Urinary bladder (tissue), 4 donors: ENCODE measurements at places on chromosomes 3 and 15. TPM values are rescaled to one million over a fixed set of nuclear protein-coding genes. Genes with fewer than 3 reads are reported as not detected.

ROBO2 gene
- 38.1 TPM for total RNA-seq

C3orf22 gene
- total RNA-seq = not detected

SNX33 gene
- 11.1 TPM for total RNA-seq

ASB14 gene
- total RNA-seq = 0.21 TPM

SCAANT1 gene
- total RNA-seq = not detected

SLC24A5 gene
- 0.26 TPM for total RNA-seq

CFAP100 gene
- total RNA-seq = not detected

PLXNB1 gene
- 22.7 TPM for total RNA-seq

NEK10 gene
- 7.5 TPM for total RNA-seq

SEMA5B gene
- 10.8 TPM for total RNA-seq

EXD1 gene
- not detected for total RNA-seq

CD96 gene
- total RNA-seq = 7.6 TPM

KLHL40 gene
- total RNA-seq = 3.5 TPM

IQCF5 gene
- not detected for total RNA-seq

FGD5 gene
- 25.7 TPM for total RNA-seq

PRR20G gene
- not detected for total RNA-seq

ZNF660 gene
- 12.9 TPM for total RNA-seq

- DNase-seq = no peak
These were observed 107.2 kb upstream of the RGMA start for GRCh38 chr15:93196135-93196670.

GRCh38 chr3:190205739-190206138 is 85.0 kb upstream of the P3H2 start:
- no peak for DNase-seq

DNA sequence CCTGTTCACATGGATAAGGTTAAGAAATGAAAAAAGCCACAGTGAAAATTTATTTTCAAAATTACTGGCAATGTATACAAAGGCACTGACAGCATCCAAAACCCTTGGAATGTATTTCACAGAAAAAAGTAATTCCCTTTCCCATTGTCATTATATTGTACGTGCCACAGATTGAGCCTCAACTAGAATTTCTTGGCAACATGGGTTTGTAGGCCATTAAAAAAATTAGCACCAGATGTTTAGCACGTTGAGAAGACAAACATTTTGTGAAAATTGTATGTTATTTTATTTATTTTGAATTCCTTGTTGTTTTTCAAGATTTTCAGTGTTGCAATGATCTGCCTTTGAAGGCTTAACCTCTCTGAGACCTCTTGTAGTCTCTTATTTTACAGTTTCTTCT is 76.3 kb upstream of the EPHB3 start:
- no peak for DNase-seq

GRCh38 chr3:30996467-30996866 is 102.0 kb upstream of the GADL1 start:
- DNase-seq = no peak

DNA sequence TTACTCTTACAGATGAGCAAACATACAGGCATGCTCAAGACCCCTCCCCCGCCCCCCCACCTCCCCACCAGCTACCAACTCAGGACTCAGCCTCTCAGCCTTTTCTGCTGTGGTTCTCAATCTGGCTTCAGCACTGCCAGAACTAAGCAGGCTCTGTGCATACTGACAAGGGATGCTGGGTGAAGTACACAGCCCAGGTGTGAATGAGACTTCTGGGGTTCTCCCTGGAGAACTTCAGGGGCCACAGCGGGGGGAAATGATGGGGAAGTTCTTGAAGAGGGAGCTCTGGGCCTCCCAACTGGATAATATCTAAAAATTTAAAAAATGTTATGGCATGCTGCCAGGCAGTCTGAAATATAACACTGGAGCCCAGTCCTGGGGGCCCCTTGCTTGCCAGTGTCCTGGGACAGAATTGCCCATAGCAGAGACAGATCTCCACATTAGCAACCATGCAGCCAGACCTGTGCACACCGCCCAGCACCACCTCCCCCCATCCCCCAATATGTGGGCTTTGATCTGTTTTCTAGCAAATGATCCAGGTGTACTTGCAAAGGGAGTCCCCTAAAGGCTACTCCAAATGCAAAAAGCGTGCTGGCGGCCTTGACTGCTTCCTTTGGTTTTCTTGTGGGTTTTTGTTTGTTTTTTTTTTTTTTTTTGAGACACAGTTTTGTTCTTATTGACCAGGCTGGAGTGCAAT is 41.4 kb downstream of the PGPEP1L start:
- no peak for DNase-seq

DNA sequence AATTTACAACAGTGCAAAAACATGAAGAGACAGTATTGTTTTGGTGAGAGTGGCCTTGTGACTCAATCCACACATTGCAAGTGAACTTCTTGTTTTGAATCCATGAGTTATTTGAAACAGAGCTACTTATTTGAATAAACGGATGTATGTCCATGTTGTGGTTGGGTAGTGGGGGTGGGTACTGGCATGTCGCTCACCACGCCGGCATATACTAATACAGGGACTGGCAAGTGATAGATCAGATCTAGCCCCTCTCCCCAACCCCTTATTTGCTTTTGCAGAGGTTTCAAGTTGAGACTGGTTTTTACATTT is 83.8 kb downstream of the EDEM1 start:
- no peak for DNase-seq

DNA sequence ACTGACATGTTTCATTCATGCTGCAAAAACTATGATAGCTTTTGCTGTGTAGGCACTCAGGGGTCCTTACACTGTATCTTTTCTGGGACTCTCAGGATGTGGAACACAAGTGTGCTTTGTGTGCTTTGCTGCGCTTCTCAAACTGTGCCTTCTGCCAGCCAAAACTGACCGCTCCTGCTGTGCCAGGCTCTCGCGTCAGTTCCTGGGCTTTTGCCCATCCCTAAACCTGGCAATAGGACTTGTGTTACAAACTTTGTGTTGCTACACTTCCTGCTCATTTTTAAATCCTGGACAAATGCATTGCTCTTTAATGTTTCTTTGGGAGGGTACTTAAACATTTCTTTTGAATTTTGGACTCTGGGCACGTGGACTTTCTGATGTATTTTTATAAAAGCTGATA is 60.3 kb downstream of the DIPK2A start:
- DNase-seq = no peak

GRCh38 chr3:4504340-4505261 is 11.5 kb downstream of the ITPR1 start:
- DNase-seq = no peak

DNA sequence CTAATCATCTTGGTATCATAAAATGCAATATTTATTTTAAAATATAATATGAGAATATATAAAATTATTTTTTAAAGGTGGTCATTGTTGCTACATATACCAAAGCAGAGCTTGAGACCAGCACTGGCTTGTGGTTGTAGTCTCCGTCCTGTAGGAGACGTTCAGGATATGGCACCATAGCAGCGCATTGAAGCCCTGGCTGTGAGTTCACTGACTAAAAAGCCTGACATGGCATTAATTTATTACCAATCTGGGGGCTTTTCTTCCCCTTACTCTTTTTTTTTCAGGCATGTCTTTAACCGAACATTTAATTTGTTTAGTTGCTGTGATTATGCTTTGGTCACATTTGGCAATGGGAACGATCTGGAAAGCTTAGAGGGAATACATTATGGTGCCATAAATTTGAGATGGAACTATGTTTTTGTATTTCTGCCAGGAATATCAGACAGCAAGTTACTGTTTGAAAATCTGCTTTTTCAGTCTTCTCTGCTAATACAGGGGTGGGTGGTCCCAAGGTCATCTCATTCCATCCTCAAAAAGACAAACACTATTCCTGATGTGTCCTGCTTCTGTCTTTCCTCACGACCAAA is 108.5 kb downstream of the ZIC4 start:
- DNase-seq = no peak

DNA sequence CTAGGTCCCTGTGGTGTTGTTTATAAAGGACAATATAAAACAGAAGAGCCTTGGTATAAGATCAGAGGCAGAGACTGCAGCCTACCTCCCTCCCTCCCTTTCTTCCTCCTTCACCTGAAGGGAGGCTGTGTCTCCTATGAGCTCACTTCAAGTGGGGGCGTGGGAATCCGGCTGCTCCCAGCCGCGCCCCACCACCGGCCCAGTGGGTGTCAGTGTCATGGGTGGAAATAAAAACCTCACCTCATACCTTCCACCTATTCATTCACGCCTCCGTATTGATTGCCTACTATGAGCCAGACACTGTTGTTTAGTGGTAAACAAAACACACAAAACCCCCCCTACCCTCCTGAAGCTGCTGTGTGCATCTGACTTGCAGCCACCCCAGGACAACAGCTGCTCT is 181.9 kb downstream of the PDZRN3 start:
- no peak for DNase-seq

GRCh38 chr15:80127911-80128310 is 24.9 kb upstream of the FAH start:
- DNase-seq = no peak

- no peak for DNase-seq
These were observed 144.7 kb upstream of the PEX5L start for GRCh38 chr3:180181387-180181786.

- peak; percentile 33 for DNase-seq
These were observed 19.5 kb downstream of the MESD start for GRCh38 chr15:80970018-80970657.

- DNase-seq = no peak
These were observed 368.9 kb upstream of the PLSCR5 start for GRCh38 chr3:146974001-146974400.

- no peak for DNase-seq
These were observed 1212.3 kb upstream of the GBE1 start for GRCh38 chr3:82973791-82974190.

DNA sequence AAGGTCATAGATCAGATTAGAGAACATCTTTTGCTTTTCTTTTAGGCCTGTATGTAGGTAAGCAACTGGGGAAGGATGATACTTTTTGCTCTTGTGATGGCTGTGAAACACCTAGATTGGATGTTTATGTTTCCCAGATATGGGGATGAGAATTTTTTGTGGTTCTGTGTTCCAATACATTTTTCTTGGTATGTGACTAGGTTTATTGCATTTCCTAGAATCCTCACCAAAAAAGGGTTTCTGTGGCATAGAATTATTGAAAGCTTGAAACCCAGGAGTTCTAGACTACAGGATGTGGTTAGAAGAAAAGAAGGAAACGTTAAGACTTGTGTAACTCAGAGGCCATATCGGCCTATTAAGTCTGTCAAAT is 25.8 kb downstream of the OXNAD1 start:
- DNase-seq = no peak

DNA sequence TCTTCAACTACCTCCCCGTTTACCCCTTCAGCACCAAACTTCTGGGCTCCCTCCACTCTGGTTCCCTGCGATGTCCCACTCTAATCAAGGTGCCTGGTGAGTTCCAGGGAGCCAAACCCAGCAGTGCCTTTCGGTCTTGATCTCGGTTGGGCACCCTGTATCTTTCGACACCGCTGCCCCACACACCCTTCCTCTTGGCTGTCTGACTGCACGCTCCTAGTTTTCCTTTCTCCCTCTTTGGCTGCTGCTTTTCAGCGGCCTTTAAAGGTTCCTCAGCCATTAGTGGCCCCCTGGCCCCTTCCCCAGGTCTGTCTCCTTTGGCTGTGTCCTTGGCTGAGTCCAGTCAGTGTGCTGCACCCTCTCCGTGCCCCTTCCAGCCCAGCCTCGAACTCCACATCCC is 784 bp downstream of the TTLL3 start:
- no peak for DNase-seq

DNA sequence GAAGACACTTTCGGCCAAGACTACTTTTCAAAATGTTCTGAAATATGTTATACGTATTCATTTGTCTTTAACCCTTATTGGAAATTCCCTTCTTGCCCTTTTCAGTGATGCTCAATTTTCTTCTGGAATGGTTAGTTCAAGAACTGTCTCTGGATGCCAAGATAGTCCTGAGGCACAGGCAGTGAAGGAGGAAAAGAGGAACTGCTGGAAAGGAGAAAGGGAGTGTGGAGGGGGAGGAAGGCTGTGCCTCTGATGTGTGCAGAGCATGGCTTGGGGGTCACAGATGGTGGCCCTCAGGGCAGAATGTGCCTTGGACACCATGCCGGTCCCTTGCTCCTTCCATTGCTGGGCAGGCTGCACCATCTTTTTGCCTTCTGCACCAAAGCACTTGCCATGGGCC is 73.7 kb downstream of the CEP63 start:
- no peak for DNase-seq

GRCh38 chr3:115284980-115285379 is 137.9 kb upstream of the ZBTB20 start:
- DNase-seq = no peak

- no peak for DNase-seq
These were observed 106.5 kb downstream of the ASB7 start for GRCh38 chr15:100708916-100709315.
